ENCODE measurements at places on chromosomes 1 and 21.

DNA sequence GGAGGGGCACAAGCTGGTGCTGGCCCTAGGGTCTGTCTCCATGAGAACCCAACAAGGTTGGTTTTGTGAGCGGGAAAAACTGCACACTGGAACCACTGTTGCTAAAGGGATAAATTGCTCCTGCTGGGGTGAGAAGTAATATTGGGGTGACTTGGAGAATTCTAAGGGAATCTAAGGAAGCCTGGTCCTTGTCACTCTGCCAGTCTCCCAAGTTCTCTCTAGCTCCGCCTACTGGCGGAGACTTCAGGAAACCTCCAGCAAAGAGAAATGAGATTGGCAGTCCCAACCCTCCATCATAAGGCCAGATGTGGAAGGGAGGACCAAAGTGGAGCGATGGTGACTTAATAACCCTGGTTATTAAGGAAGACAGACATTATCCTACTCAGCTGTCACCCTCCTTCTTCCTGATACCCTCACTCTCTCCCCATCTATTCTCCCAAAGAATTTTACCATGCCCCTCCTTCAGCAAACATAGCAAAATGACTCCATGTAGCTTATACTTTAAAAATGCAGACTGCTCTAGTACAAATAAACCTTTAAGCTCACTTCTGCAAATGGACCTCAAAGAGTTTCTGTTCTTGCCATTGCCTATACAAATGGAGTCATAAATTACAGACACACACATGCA is 2.7 kb downstream of the LCE1F start:
- DNase-seq, result peak; percentile 34

GRCh38 chr1:117013309-117013858 is 11.8 kb downstream of the CD101 start:
- DNase-seq, result no peak

- no peak for DNase-seq
Observed at GRCh38 chr21:32135401-32136363, 143.2 kb downstream of the MIS18A start.

DNA sequence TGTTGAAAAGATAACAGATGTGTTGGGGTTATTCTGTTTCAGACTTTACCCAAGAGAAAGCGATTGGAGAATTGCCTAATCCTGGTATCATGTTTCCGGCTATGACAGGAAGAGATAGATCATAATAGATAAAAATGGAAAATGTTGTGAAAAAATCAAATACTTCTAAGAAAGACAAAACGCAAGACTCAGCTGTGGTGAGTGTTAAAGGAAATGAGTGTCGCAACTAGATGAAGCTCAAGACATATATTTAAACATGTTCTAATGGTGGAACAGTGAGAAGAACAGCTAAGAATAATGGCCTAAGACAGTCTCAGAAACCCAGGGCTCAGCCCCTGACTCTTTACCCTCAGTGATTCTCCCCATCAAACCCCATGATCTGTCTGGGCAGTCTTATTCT is 426.7 kb upstream of the RUNX1 start:
- peak; percentile 21 for DNase-seq

DNA sequence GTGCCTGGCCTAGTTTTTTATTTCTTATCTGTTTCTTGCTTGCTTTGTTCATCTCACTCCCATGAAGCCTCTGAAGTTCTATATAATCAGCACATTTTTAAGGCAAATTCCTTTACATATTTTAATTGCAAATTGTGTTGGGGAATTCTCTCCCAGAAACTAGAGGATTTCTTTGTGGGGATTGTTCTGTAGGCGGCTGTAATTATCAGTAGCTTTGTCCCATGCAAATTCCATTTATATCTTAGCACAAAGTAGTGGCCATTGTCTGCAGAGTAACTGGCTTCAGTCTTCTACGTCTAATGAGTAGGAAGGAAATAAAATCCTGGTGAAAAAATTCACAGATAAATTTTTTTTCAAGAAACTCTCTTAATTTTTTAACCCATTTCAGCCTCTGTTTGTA is 35.7 kb downstream of the CLEC20A start:
- no peak for DNase-seq

DNA sequence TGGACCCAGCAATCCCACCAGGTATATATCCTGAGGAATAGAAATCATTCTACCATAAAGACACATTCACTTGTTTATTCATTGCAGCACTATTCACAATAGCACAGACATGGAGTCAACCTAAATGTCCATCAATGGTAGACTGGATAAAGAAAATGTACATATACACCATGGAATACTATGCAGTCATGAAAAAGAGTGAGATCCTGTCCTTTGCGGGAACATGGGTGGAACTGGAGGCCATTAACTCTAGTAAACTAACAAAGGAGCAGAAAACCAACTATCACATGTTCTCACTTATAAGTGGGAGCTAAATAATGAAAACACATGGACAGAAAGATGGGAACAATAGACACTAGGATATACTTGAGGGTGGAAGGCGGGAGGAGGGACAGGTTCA is 36.1 kb upstream of the PRKACB start:
- no peak for DNase-seq

- DNase-seq, result no peak
Observed at GRCh38 chr1:57327946-57328345, 95.9 kb downstream of the DAB1 start.

- DNase-seq, result no peak
Observed at GRCh38 chr1:65896721-65897120, 104.0 kb downstream of the PDE4B start.

DNA sequence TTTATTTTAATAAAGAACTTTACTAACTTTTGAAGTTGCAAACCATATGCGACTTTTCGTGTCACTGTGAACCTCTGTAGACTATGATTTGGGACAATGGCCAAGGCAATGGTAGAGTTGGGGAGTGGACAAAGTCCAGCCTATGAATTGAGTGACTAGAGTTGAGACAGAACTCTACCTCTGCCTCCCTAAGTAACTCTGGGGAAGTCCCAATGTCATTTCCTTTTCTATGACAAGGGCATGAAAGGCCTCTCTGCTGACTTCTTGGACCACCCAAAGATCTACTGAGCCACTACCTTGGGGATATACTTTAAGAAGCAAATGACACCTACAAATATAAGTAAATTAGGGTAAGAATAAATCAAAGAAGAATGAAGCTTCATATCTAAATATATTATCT is 19.3 kb downstream of the BEND5 start:
- DNase-seq, result no peak

DNA sequence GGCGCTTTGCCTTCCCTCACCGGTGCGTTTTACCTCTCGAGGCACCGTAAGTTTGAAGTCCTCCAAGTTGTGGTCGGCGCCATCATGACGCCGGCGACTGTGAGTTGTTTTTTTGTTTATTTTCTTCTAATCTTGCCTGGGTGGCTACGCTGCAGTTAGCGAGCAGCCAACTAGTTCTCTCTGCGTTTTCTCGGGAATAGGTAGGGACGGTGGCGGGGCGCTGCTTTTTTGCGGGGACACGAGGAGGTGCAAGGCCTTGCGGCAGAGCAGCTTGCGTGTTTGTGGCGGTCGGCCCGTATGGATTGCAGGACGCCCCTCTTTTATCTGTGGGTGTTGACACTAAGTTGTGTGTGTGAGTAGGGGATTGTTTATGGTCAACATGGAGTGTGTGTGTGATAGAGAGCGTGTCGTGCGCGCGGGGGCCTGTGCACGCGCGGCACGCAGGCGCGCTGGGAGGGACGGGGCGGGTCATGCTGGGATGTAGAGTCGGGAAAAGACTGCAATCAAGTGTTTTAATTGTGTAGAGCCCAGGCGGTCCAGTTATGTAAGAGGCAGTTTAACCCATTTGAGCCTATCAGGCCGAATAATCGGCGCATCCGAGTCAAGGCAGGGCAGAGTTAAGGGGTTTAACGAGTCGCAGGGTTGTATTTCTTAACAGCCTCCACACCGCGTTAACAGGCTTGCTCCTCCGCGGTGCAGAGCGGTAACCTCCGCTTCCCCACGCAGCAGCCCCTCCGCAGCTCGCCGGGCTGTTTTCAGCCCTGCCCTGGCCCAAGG is 1.2 kb upstream of the NEGR1 start:
- DNase-seq, result peak; percentile 24

DNA sequence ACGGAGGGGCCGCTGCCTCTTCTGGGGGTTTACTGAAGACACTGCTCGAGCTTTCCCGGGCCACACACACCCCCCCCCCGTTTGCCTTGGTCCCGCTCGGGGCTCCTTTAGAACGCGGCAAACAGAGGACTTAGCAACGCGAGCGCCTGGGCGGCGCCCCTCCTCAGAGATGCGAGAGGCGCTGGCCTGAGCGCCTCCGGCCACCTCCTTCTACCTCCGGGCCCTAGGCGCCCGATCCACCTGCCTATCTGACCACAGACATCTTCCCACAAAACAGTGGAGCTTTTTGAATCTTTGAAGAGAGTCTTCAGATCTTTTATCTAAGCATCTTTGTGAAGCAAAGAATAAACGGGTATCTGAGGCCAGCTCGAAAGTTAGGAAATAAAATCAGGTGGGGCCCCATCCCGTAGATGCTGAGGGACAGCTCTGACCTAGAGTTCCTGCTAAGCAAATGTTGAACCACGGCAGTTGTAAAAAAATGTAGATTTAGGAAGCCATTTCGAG is 436 bp upstream of the TTLL7 start:
- DNase-seq, result peak; percentile 93

DNA sequence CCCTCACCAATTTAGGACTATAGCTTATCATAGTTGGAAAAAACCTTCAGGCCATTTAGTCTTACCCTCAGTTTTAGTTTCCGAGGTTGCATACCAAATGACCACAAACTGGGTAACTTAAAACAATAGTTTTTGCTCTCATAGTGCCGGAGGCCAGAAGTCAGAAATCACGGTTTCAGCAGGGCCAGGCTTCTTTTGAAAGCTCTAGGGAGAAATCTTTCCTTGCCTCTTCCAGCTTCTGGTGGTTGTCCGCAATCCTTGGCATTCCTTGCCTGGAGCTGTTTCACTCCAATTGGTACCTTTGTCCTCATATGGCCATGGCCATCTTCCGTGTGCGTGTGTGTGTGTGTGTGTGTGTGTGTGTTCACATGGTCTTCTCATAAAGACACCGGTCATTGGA is 12.4 kb upstream of the PLXNA2 start:
- DNase-seq, result no peak

DNA sequence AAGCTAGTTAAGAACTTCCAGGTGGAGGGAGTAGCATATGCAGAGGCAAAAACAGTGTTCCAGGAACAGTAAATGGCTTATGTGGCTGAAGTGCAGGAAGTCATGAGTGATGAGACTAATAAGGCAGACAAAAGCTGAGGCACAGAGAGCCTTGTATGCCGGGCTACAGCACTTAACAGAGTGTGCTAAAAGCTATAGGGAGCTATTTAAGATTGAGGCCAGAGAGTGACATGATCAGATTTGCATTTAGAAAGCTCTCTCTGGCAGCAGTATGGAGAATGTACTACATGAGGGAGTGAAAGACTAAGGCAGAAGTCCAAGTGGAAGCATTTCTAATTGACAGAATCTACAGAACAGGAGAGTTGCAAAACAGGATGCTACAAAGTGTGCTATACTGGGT is 38.6 kb downstream of the WASF2 start:
- DNase-seq, result no peak

DNA sequence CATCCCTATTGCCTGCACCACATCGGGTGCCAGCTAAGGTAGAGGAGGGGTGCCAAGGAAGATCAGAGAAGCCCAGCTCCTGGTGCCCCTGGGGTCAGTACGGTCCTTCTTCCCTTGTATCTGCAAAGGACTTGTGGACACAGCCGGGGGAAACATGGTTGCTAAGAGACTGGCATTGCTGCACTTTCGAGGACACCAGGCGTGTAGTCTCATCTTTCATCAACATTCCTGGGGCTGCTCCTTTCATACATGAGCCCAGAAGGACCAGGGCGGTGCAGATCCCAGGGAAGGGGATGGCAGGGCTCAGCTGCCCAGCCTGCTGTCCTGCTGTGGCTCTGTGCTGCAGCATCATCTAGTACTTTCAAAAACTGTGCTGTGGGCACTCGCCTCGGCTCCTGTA is 61.0 kb downstream of the RUNX1 start:
- no peak for DNase-seq

GRCh38 chr1:114319418-114319817 is 165.7 kb upstream of the SYT6 start:
- DNase-seq, result no peak

DNA sequence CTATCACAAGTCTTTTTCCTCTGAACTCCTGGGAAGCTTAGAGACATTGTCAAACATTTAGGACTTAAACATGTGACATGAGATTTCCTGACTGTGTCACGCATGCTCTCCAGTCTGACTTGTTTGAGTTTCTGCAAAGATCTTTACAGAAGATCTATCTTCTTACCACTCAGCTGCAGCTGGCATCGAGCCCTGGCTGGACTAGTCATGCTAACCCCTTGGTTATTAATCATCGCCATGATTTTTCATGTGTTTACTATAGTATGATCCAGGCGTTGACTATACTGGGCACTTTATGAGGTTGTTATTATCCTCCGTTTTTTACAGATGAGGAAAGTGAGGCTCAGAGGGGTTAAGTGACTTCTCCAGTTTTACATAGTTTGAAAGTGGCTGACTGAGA is 18.1 kb upstream of the IRF2BP2 start:
- peak; percentile 46 for DNase-seq

DNA sequence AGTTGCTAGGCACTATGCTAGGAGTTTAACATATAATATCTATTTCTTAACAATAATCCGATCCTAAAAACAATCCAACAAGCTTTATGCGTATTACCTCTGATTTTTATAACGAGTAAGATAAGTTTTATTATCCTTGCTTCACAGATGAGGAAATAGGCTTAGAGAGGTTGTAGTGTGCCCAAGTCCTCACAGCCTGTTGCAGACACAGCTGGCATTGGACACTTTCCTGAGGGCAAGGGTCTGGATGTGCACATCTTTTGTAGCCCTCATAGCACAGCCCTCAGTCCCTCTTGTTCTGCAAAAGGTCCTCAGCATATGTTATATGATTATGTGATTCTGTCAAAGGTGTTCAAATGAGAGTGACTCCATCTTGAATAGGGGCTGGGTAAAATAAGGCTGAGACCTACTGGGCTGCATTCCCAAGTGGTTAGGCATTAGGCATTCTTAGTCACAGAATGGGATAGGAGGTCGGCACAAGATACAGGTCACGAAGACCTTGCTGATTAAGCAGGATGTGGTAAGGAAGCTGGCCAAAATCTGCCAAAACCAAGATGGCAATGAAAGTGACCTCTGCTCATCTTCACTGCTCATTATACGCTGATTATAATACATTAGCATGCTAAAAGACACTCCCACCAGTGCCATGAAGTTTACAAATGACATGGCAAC is 75.7 kb upstream of the F3 start:
- no peak for DNase-seq

DNA sequence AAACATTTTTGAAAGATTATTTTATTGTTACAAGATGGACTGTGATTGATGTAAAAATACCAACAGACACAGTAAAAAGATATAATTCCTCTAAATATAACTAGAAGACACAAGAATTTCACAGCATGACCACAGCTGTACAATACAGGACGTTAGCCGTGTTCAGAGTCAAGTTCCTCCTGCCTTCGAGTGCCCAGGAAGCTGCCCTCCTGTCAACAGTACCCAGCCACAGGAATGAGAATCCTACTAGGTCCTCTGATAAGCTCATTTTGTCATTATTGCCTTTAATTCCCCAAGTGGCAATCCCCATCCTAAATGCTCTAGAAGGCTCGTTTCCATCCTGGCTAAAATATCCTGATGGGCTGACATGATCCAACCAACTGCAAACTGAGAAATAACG is 16.4 kb upstream of the CAPN2 start:
- DNase-seq, result no peak

Data from erythroblast (primary cell).